SIG-M5 (cell line): ENCODE measurements at places on chromosomes 12 and 14.

DNA sequence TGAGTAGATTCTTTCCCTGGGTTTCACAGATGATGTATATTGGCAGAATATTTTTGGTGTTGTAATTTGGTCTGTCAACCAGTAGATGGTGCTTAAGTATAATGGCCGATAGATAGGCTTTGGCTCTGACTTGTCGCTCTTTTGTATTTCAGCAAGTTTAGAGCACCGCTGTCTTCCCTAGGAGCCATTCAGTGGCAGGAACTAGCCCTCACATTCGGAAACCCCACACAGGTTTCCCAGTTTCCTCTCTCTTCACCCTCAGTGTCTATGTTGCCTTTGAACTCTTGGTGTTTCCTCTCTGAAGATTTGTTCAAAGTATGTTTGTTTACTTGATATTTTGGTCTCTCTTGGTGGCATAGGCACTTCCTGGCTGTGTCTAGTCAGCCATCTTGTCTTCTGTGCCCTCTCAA lies 102.2 kb downstream of the GPHN start:
- no peak for DNase-seq

- no peak for DNase-seq
Measured at GRCh38 chr12:122067966-122068365, 10.6 kb upstream of the MLXIP start.

GRCh38 chr12:67638694-67639093 lies 9.9 kb upstream of the DYRK2 start:
- DNase-seq, result no peak

- no peak for DNase-seq
Measured at GRCh38 chr12:92183575-92183974, 37.9 kb upstream of the BTG1 start.

DNA sequence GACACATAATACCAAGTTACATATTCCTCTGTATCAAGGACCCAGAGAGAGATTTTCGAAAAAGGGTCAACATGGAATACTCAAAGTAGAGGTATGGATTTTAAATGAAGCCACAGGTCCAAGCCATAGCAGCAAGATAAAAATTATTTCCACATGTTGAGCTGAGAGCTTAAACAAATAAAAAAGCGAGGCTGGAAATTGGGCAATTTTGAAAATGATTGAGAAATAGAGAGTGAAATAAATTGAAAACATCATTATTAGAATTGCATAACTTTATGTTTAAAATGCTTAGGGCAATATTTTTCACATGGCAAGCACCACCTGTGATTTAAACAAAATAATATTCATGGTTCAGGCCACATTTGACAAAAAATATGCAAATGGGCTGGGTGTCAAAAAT lies 1251.0 kb upstream of the USP15 start:
- DNase-seq, result no peak
